Stimulated activated CD4-positive, alpha-beta T cell treated with anti-CD3 and anti-CD28 coated beads, Interleukin-12 subunit alpha, Interleukin-12 subunit beta, amount 100 ng/mL, for 4 hours (primary cell): ENCODE measurements at places on chromosomes 6 and 20.

GRCh38 chr6:156423829-156424228 is 353.3 kb upstream of the ARID1B start:
- DNase-seq: no peak

DNA sequence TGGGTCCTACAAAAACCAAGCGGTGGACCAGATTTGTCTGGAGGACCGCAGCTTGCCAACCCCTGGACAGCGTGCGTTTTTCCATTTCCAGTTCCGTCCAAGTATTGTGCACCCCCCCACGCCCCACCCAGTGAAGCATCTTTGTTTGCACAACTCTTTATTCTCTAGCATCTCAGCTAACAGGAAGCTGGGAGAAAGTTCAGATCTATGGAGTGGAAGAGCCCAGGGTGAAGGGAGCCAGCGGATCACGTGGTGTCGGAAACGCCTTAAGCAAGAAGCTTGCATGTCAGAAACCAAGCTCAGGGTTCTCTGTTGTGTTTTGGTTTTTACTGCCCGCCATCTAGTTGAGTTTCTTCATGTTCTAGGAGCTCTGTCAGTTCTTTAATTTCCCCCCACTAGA is 29.9 kb downstream of the ARID1B start:
- no peak for DNase-seq

DNA sequence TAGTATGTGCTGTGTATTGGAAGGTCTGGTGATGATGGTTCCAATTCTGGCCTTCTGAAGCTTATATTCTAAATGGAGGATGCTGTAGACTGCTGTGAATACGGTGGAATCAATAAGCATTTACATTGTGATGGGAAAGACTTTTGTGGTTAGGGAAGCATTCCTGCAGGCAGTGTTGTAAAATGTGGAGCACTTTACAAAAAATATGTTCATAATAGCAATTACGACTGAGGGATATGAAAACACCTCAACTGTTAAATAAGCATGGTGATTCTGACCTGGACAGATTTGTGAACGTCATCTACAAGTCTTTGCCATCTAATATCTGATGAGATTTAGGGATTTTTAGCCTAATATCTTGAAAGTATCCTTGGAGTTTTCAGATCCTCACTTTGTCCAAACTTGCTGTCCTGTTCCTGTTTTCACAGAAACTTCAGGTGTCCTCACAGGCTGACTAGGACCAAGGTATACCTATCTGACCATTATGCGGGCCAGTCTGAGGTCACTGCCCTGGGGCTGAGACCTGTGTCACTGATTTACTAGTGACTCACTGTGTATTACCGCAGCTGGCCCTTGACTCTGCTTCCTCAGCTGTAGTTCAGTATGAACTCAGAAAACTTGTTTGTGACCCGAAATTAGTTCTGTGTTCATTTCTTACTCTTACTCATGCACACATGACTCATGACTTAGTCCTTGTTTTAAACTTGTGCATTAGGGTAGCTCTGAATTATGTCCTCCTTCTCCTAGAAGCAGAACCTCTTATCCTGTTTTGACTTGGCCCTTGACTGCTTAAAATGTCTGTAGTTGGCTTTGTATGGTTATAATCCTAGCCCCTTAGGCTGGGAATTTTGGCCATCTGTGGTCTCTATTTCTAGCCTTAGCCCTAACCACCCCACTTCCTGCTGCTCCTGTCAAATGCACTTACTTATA is 343.0 kb downstream of the CDKAL1 start:
- no peak for DNase-seq

GRCh38 chr20:18072532-18072931 is 14.8 kb upstream of the OVOL2 start:
- DNase-seq: no peak

DNA sequence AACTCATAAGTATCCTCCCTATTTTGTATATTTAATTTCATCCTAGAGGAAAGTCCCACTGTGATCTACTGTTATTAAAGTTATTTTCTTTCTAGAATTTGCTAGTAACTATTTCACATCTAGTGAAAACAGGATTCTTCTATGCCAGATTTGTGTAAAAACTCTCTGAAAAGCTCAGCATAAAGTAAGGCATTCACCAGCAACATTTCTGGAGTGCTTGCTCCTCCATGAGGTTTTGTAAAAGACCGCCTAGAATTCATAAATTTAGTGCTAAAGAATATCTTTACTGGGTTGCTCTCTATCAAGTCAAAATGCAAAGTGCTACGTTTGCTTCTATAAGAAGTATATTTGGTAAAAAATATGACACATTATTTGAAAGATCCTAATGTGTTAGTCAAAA is 173.5 kb upstream of the IRAK1BP1 start:
- DNase-seq: no peak

GRCh38 chr20:61045876-61046585 is 206.0 kb upstream of the CDH4 start:
- DNase-seq: no peak
